ENCODE measurements at places on chromosomes 2 and 18. TPM values are rescaled to one million over a fixed set of nuclear protein-coding genes. Genes with fewer than 3 reads are reported as not detected.

IGFBP5 gene
- 2.5 TPM for total RNA-seq

DNA sequence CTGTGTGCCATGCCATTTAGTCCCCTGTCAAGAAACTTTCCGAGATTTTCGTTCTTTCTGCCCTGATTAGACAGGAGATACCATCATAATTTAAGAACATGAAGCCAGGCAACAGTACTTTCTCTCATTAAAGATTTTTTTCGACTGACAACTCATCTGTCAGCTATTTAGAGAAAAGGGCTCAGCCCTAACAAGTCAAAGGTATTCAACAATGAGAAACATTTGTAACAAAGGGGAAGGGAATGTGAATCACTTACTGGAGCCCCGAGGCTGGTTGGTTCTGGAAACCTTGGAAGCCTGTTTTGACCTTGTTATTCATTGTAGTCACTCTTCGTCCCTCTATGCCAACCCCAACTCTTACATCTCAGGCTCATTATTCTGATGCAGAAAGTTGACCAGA lies 199.4 kb downstream of the SPP2 start:
- no peak overlapping the region for H3K27ac ChIP-seq
- no peak for DNase-seq
- no peaks in the 10 kb centered on the region for H3K27me3 ChIP-seq
- no peaks in the 10 kb centered on the region for H3K36me3 ChIP-seq
- H3K4me1 ChIP-seq, result no peaks in the 10 kb centered on the region

DSG2 gene
- 43.0 TPM for total RNA-seq

GRCh38 chr18:67282796-67283195 lies 233.7 kb downstream of the DSEL start:
- no peak for DNase-seq
- H3K27ac ChIP-seq, result no peak overlapping the region
- H3K4me1 ChIP-seq, result no peaks in the 10 kb centered on the region

GRCh38 chr2:224403657-224404056 lies 1.8 kb upstream of the FAM124B start:
- no peaks in the 10 kb centered on the region for H3K36me3 ChIP-seq
- no peak overlapping the region for H3K27ac ChIP-seq
- no peaks in the 10 kb centered on the region for H3K4me1 ChIP-seq
- DNase-seq, result no peak

GRCh38 chr2:120804459-120804858 lies 68.8 kb downstream of the GLI2 start:
- no peaks in the 10 kb centered on the region for H3K36me3 ChIP-seq
- DNase-seq, result no peak
- H3K4me1 ChIP-seq, result no peaks in the 10 kb centered on the region
- H3K27ac ChIP-seq, result no peak overlapping the region
- no peak overlapping the region for H3K4me3 ChIP-seq
- H3K27me3 ChIP-seq, result peaks cover 23% of the 10 kb centered on the region

GALNT13 gene
- total RNA-seq, result not detected
